ENCODE measurements at places on chromosomes 7 and 10.

DNA sequence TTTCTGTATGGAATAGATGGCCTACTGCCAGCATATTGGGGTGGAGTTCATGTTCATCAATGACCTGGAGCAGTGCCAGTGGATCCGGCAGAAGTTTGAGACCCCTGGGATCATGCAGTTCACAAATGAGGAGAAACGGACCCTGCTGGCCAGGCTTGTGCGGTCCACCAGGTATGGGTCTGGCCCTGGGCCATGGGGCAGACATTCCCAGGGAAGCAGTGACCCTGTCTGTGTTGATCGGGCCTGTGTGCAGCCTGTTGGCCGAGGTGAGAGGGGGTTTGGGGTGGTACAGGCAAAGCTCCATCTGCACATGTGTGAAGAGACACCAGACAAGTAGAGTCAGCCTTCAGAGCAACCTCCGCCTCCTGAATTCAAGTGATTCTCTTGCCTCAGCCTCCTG, 67.3 kb downstream of the OGDH start:
- DNase-seq = no peak

DNA sequence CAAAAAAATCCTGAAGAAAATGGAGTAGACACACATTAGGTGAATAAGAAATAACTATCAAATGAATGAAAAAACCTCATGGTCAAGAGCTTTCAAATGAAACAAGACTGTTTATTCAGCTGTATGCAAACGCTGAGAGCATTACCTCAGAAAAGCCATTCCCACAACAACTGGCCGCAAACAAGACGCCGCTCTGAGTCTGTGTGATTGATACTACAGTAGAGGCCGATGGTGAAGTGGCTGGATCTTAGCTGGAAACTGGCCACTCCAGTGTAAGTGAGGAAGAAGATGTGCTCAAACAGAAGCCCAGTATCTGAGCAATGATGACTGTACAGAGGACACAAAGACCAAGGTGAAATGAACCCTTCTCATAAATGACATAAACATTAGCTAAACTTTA, 252.4 kb upstream of the GHITM start:
- DNase-seq = no peak

DNA sequence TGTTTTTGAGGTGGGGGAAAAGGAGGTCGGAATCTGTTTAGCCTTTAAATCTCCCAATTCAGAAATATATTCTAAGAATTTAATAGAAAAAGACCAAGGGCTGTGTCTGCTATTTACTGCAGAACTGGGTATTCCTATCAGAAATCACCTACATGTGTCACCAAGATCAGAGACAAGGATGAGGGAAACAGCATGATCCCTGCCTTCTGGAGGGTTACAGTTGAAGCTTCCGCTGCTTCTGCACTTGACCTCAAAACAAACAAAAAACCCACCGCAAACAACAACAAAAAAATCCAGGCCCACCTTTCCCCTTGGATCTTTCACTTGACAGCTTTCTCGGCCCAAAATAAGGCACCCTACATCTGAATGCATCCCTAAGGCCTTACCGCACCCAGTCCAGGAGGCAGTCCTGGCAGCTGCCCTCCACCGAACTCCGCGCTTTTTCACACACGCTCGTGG, 750 bp upstream of the CDK14 start:
- no peak for DNase-seq

GRCh38 chr7:64869912-64870562, 33.0 kb upstream of the ZNF273 start:
- no peak for DNase-seq

- DNase-seq = no peak
These were observed 170.0 kb downstream of the PTEN start for GRCh38 chr10:88033385-88033784.
